ENCODE measurements at places on chromosomes 1 and 21.

GRCh38 chr21:38979271-38980121 lies 173.8 kb downstream of the ETS2 start:
- DNase-seq = no peak

GRCh38 chr1:222062640-222063039 lies 320.8 kb upstream of the DUSP10 start:
- DNase-seq = no peak

DNA sequence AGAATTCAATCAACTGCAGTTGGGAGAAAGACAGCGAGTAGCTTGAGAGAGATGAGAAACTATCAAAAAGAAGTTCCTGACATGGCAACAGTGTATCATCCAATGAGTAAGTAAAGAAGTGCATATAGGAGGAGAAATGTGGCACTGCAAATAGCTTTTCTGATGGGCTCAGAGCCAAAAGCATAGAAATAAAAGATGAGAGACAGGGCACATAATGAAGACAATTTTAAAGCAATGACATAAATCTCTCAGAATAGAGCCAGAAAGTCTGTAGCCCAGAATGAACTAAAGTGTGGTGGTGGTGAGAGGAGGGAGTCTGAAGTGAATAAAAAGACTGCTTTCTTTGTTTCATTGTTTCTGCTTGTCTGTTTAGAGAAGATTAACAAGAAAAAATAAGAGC lies 34.3 kb downstream of the TNFSF18 start:
- DNase-seq = no peak

- peak; percentile 44 for DNase-seq
Measured at GRCh38 chr21:38376235-38376634, 119.4 kb downstream of the KCNJ15 start.

- DNase-seq = no peak
Measured at GRCh38 chr1:110875216-110875731, 2.3 kb downstream of the CD53 start.

GRCh38 chr1:193674292-193674944 lies 488.0 kb upstream of the B3GALT2 start:
- DNase-seq = no peak
